ENCODE measurements at places on chromosomes 3 and 15.

- no peak for DNase-seq
Observed at GRCh38 chr3:173584093-173584837, 186.7 kb downstream of the NLGN1 start.

DNA sequence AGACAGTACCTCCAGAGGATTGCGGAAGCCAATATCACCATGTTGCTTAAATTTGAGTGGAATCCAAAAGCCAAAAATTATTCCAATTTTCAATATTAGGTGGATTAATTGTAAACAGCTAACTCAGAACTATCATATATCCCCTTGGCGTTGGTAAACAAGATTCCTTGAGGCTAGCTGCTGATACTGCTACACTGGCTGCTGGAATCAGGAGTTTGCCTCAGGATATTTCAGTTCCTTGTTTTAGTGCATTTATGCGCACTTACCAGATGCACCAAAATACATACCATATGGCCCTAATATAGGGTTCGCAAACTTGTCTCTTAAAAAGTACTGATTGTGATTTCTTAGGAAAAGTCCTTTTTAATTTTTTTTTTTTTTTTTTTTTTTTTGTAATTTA is 605.2 kb upstream of the NAALADL2 start:
- no peak for DNase-seq

- no peak for DNase-seq
Observed at GRCh38 chr15:69388260-69388705, 25.9 kb upstream of the KIF23 start.

- no peak for DNase-seq
Observed at GRCh38 chr15:74442604-74443003, 8.8 kb upstream of the SEMA7A start.

GRCh38 chr3:106969596-106969995 is 407.6 kb upstream of the CCDC54 start:
- DNase-seq = no peak

DNA sequence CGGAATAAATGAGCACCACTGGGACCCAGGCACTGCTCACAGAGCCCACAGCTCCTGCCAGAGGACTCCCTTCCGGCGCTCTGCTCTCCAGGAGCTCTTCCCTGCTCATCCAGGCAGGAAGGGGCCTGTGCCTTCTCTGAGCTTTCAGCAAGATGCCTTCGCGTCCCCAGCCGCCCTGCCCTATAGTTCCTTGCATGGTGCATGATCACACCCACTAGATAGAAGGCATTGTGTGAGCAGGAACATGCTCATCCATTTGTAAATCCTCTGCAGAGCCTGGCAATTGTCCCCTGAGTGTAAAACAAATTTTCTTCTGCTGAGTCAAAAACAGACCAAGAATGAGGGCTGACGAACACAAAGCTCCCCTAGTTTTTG is 181.6 kb downstream of the MEGF11 start:
- DNase-seq = no peak

DNA sequence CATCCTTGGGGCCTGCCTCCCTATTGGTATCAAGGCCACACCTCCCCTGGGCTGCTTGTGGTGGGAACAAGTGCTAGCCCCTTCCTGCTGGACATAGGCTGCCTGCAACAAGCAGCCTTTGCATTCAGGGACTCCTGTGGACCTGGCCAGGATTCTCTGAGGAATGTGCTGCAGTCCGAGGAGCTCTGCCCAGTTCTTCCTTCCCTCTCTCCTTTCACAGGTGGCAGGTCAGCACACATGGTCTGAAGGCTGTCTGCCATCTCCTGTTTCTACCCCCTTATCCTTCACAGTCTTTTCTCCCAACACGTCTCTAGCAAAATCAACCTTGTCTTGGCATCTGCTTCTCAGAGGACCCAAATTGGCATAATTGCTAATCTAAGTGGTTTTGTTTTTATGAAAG is 97.0 kb upstream of the LIPC start:
- DNase-seq = no peak

DNA sequence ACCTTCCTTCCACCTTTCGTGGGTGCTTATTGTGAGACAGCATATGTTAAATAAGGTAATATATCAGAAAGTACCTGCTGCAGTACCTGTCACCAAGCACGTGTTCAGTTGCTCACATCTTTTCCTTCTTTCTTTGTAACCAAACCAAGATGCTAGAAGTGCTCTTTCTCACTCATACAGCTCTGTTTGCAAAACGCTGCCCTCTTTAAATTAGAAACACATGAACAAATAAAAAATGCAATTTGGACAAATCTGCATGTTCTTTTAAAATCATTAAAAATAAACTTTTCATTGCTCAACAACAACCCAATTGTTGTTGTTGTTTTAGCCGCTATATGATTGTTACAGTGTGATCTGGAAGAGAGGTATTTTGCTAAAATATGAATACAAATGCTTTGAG is 193.5 kb upstream of the ZBTB20 start:
- no peak for DNase-seq

GRCh38 chr3:48561045-48561736 is 2.4 kb downstream of the UCN2 start:
- no peak for DNase-seq

DNA sequence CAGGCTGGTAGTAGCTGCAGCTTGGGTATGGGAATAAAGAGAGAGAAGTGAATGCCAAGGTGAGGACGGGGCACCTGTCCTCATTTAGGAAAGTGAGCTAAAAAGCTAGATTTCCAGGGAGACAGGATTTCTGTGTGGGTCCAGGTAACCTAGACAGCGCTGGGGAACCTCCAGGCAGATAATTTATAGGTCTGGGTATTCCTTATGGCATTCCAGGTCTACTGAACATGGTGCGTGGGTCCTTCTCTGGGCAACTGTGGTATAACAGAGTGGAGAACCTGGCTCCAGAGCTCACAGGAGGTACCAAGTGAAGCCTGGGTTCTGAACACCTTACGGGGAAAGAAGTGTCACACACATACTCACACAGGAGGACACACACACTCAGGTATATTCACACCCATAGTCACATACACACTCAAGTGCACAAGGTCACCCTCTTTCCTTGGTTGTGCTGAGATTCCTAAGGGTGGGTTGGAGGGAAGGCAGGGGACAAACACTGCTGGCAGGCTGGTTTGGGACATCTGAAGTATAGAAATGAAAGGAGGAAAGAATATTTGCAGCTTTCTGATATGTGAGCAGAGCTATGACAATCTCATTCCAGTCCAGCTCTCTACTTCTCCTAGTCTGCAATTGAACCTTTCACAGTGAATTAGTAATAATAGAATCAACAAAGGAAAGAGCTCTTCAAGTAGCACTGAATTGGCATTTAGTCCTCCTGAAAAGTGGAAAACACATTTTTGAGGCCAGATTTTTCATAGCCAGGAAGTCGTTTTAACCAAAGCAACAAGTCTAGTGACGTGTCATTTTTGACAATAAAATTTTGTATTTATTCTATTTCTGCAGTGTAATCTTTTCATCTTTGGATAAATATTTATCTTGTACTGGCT is 37.4 kb upstream of the ITGA11 start:
- no peak for DNase-seq
